IPS DF 6.9 (cell line): ENCODE measurements at places on chromosomes 16 and 17.

DNA sequence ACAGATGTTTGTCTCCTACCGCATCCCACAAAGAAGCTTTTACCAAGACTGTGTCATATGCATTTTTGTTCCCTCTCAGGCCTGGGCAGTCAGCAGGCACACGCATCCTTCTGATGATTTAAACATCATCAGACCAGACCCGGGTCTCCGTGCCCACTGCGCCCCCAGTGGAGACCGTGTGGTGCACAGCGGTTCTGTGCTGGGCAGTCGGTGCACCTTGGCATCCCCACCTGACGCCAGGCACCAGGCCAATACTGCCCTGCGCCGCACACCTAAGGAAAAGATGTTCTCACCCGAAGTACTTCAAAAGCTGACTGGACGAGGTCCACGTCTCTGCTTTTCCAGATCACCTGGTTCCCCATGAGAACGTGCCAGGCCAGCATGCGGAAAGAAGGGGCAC, 10.6 kb upstream of the PLD6 start:
- DNase-seq: no peak

- DNase-seq: no peak
These were observed 29.9 kb upstream of the PAFAH1B1 start for GRCh38 chr17:2563543-2563942.

GRCh38 chr16:85015481-85016187, 4.3 kb upstream of the ZDHHC7 start:
- no peak for DNase-seq

- no peak for DNase-seq
These were observed 45.2 kb upstream of the KPNB1 start for GRCh38 chr17:47604598-47604927.

DNA sequence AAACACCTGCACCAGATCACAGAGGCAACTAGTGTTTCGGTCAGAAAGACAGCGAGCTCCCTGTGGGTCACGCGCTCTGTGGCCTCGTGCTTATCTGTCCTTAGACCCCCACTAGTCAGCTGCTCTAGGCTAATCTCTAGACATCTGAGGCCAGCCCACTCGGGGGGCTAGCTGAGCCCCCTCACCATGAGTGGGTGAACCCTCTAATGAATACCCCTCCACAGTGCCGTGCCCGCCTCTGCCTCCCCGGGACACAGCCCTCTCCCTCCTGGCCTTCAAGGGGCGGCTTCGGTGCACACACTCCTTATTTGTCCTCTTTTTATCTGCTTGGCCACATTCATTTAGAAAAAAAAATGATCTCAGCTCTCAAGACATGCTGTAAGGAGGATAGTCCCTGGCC, 320.1 kb downstream of the C16orf95 start:
- DNase-seq: no peak

DNA sequence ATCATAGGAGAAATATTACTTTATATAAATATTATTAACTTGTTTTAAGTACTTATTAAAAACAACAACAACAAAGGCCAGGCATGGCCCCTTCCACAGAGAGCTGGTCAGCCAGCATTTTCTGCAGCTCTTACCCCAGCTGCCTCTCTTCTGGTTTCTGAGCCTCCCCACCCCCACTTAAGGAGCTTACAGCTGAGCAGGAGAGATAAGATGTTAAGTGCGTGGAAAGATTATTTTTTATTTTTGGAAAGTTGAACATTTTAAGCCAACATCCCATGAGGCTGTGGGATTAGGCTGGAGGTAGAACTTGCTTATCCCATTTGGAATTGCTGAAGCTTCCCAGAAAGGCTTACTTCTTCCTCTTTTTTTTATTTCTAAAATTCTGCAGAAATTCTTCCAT, 401.2 kb downstream of the SEC14L1 start:
- no peak for DNase-seq

DNA sequence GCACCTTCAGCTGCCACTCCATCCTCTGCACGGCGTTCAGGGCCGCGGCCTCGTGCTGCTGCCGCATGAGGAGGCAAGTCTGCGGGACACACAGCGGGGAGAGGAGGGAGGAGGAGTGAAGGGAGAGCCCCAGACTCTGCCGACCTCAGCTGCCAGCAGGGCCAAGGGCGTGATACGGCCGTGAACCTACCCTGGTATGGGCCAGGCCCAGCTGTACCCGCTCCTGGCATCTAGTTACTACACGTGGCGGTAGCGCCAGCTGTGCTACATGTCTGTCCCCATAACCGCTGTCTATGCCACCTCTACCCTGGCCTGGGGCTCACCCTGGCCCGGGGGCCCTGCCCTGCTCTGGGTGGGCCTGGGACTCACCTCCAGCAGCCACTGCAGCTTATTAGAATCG, 51.1 kb downstream of the ZNF778 start:
- DNase-seq: no peak

DNA sequence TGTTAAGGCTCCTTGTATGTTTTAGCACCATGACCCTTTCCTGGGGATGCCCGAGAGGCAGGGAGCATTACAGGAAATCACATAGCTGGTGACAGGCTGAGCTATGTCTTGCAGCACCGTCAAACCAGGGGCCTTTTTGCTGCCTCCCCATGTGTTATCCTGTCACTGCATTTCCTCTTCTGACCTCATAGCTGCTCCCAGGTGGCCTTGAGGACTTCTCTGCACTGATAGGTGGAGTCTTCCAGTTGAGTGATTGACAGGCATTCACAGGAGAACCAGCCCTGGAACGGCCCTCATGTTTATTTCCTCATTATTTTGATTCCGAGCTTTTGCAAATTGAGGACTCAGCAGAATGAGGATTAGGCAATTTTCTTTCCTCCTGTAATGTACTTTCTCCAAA, 349.6 kb downstream of the HAPSTR1 start:
- DNase-seq: no peak
